RKO (cell line): ENCODE measurements at places on chromosomes 6 and 20.

DNA sequence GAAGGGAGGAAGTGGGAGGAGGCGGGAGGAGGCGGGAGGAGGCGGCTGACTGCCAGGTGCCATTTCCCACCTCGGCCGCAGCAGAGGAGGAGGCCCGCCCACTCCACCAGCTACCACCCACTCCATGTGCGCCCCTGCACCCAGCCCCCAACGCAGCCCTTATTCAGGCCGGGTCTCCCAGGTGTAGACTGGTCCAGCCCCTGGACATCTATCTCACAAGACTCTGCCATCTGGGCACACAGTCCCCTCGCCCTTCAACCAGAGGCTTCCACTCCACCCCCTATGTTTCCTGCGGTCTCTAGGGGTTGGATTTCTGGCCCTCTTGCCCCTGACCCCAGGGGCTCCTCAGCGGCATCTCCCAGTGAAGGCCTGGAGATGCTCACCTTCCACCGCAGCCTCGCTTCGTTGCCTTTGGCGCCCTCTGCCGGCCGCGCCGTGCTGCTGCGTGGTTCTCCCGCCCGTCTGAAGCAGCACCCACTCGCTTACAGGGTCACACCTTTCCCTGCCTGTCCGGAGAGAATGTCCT is 32.6 kb upstream of the FAM83D start:
- peak; percentile 59 for DNase-seq

DNA sequence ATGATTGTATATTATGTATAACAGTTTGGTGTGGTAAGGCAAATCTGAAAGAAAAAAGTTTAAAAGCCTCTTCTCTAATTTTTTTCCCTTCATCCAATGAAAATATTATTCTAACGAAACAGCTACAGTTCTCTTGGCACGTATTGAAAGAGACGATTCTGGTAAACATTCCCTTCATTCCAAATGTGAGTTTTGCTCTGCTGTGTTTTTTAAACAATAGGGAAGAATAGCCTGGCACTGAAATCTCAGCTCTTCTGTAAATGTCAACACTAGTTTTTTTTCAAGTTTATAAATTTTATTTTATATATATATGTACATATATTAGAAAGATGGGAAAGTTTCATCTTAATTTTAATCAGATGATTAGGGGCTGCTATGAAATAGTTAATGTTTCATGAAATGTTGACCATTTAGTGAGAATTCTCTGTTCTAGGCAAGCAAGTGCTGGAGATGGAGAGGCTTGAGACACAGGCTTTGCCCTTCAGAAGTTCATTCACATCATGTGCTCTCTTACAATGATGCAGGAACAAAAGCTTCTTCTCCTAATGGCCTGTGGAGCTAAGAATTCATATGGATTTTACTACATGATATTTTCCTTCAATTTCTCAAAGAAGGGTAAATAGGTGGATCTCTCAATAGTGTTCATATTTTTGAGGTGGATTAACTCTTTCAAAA is 4.1 kb downstream of the PAQR8 start:
- DNase-seq: no peak

DNA sequence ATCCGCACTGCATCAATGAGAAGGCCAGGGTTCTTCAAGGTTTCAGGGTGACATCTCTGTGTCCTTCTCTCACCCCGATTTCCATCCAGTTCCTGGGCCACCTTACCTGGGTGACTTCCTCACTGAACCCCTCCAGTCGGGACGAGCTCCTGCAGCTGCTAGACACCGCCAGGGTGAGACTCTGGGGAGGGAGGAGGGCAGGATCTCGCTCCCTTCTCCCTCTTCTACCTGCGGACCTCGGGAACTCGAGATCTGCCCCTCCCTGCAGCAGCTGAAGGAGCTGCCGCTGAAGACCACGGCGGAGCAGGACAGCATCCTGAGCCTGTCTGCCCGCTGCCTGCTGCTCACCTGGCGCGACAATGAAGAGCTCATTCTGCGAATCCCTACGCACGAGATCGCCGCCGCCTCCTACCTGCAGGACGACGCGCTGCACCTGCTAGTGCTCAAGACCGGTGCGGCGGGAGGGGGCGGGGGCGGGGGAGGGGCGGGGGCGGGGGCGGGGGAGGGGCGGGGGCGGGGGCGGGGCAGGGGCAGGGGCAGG is 7.5 kb downstream of the CCM2L start:
- no peak for DNase-seq

GRCh38 chr20:20747298-20747697 is 34.9 kb upstream of the RALGAPA2 start:
- DNase-seq: no peak

DNA sequence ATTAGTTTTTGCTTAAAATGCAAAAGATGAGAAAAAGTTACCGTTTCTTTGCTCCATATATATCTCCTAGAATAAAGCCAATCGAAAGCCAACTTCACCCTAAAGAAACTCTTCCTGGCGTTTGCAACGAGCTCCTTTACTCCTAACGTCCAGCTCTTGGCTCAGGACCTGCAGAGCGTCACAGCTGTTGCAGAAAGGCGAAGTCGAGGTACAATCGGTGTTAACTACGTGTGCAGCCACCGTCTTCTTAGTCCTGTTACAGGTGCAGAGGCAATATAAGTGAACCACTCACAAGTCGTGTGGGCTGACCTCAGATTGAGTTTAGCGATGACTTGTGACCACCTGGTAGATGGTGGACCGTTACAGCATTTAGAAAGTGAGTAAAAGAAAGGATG is 113.1 kb downstream of the TRIM27 start:
- no peak for DNase-seq

GRCh38 chr6:83879746-83880145 is 20.3 kb downstream of the CYB5R4 start:
- DNase-seq: no peak

- DNase-seq: no peak
Observed at GRCh38 chr6:149347067-149347466, 29.6 kb downstream of the TAB2 start.

GRCh38 chr20:1287306-1287705 is 21.2 kb downstream of the SNPH start:
- no peak for DNase-seq

GRCh38 chr6:7140631-7141378 is 33.0 kb downstream of the RREB1 start:
- peak; percentile 77 for DNase-seq

DNA sequence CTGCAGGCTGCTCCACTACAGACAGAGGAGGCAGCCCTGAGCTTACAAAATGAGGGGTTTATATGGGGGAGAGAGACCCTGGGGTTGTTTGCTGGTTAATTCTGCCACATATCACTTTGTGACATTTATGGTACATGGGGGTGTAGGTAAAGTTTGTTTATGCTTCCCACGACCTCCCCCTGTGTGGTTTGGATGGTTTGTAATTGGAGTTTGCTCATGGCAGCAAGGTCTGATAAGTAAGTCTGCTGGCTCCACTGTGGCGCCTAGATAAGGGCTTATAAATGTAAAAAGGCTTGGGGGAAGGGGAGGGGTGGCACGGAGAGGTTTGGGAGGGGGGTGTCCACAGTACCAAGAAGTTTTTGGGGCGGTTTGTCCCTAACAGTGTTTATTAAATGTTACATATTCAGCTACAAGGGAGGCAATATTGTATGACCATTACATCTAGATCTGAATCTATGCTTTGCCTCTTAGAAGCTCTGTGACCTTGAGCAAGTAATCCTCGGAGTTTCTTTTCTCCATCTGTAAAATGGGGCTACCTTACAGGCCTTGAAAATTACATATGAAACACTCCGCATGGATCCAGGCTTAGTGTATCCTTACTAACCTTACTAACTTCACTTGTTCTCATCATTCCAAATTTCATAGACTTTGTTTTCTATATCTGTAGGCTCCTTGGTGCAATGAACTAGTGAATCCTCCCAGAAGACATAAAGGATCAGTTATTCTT is 204.8 kb upstream of the NOX3 start:
- no peak for DNase-seq

- no peak for DNase-seq
Observed at GRCh38 chr6:157759028-157759427, 64.0 kb upstream of the SNX9 start.

GRCh38 chr6:24426729-24427446 is 24.2 kb downstream of the MRS2 start:
- peak; percentile 3 for DNase-seq

DNA sequence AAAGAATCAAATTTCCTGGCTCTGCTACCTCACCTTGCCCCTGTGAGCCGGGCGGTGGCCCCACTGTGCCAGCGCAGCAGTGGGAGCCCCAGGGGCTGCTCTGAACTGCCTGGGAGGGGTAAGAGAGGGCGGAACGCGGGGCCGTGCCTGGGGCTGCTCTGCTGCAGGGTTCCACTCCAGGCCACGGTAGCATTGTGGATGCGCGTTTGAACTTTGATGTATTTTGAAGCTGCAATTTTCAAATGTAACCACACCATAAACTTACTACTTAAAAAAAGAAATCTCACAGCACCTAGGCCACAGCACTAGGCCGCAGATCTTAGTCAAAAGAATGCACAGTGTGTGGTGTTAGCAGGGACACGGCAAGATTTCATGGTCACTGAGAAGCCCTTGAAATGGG is 57.5 kb downstream of the PRDM1 start:
- no peak for DNase-seq

DNA sequence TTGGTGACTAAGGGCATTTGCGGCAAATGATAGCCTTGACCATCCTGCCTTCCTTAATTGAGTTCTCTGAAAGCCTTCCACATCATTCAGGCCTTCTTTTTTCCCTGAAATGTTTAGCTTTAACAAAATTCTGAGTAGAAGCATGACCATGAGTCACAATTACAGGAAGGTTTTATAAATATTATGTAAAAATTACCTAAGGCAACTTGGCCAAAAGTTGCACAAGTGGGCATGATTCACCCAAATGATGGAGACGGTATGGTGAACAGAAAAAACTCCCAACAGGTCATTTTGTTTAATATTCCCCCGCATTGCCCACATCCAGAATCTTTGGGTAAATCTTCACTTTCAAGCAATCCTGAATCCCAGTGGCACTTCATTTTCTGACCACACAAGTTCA is 37.0 kb downstream of the MC3R start:
- DNase-seq: no peak

DNA sequence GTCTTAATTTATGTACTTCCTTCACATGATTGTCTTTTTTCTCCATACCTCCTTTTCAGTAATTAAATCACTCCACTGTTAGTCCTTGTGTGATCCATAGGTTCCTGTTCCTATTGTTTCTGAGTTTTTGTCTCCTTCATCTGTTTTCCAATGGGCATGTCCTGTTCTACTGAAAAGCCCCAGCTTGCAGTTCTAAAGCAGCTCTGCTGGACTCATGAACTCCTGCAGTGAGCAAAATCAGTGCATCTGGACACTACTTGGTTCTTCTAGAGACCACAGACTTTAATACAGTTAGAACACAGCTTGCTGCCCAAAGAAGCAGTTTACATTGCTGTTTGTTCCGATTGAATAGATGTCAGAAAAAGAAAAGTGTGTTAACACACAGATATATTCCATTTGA is 593.3 kb upstream of the HS3ST5 start:
- DNase-seq: no peak

DNA sequence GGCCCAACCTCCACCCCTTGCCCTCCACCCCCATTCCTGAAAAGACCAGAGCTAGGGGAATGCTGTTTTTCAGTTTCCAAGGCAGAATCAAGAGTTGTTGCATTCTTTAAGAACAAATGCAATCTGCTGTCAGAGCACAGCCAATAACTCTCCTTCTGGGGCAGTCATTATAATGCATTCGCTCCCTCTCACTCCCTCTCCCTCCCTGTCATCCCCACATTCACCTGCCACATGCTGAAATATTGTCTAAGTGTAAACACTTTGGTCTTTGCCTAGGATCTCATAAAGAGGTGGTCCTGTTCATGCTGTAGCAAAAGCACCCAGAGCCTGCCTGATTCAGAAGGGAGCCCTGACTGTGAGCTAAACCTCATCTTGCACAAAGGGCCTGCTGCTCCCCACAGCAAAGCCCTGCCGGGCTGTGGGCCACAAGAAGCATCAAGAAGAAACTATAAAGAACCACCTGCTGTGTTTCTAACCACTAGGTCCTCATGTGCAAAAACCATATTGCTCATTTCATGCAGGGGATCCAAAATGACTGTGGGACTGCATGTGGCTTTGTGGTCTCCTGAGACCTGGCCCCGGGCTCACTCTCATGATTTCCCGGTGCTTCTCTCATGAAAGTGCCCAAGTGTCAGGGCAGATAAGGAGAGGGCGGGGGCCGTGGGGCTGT is 85.6 kb downstream of the GPR6 start:
- DNase-seq: no peak

DNA sequence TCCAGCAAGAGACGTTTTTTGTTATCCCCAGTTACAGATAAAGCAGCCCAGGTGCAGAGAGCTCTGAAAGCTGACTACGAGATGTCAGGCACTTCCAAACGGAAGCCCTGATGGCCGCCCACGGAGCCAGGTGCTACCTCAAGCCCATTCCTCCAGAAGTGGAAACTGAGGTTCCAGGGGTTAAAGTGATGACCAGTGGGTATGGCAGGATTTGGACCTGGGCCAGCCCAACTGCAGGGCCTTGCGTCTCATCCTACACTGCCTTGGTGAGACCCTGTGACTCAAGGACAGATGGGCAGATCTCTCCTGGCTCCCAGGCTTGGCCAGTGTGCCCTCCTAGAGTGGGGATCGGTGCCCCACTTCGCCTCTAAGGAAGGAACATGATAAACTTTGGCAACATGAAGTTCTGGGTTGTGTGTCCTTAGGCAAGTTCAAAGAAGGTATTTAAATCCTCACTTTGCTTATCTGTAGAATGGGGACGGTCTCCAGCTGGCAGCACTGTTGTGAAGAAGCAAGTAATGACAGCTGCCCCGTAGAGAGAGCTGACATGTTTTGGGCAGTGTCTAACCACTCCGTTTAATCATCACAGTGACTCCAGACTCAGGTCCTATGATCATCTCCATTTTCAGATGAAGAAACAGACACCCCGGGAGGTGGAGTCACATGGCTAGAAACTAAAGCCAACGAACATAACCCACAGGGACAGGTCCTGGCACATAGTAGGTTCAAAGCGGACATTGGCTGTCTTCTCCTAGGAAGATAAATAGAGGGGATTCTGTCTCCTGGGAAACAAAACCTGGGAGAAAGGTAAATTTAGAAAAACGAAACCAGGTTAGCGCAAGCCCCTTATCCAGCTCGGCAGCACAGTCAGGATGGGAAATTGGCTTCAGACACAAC is 34.4 kb upstream of the CDH22 start:
- DNase-seq: no peak

DNA sequence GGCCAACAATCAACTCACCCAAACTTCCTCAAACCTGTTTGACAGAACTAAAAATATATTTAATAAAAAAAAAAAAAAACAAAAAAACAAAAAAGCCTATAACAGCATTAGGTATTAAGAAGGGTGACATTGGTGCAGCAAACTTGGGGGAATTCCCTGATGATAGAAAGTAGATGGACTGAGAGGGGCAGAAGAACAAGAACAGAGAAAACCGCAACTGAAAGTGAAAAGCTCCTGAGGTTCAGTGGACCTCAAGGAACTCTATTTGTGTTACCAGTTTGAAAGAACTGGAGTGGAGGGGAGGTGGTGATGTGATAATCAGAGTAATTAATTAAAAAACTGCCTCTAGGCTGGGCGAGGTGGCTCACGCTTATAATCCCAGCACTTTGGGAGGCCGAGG is 53.8 kb downstream of the MACROD2 start:
- DNase-seq: no peak
